ENCODE measurements at places on chromosomes 4 and X.

DNA sequence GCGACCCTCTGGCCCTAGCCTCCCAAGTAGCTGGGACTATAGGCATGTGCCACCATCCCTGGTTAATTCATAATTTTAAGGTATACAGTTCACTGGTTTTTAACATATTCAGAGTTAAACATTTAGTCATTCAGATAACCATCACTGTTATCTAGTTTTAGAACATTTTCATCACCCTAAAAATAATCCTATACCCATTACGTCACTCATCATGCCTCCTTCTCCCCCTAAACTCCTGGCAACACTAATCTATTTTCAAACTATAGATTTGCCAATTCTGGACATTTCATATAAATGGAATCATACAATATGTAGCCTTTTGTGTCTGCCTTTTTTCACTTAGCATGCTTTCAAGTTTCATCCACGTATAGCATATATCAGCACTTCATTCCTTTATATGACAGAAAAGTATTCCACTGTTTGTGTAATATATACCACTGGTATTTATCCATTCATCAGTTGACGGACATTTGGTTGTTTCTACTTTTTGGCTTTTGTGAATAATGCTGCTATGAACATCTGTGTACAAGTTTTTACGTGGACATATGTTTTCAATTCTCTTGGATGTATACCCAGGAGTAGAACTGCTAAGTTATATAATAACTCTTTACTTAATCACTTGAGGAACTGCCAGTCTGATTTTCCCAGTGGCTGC is 32.0 kb upstream of the RPS3A start:
- no peak for DNase-seq

DNA sequence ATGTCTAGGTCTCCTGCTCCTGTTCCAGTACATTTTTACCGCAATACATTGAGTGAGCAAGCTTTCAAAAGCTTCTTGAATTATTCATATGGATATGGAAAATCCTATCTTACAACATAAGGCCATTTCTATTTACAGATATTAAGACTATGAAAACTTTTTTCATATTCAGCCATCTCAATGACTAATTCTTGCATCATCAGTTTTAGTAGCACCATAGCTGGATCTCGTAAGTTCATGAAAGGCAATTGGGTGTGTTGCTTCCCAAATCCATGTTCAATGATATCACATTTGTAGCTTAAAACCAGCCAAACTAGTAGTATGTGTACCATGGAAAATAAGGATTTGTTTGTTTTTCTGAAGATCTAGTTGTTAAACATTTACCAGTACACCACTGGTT is 118.3 kb upstream of the GABRA2 start:
- DNase-seq = no peak

DNA sequence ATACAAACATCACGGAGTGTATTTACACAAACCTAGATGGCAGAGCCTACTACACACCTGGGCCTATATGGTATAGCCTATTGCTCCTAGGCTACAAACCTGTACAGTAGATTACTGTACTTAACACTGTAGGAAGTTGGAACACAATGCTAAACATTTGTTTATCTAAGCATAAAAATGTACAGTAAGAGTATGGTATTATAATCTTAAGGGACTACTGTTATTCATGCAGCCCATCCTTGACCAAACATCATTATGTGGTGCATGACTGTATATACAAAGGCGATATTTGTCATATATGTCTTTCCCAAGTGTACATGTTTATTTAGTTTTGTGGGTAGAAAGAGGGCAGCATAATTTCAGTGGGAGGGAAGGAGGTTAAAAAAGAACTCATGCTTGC is 177.7 kb upstream of the FSTL5 start:
- no peak for DNase-seq

GRCh38 chr4:186366326-186366725 is 100.3 kb downstream of the F11 start:
- no peak for DNase-seq

GRCh38 chrX:107273795-107274194 is 67.4 kb downstream of the DNAAF6 start:
- DNase-seq = no peak

DNA sequence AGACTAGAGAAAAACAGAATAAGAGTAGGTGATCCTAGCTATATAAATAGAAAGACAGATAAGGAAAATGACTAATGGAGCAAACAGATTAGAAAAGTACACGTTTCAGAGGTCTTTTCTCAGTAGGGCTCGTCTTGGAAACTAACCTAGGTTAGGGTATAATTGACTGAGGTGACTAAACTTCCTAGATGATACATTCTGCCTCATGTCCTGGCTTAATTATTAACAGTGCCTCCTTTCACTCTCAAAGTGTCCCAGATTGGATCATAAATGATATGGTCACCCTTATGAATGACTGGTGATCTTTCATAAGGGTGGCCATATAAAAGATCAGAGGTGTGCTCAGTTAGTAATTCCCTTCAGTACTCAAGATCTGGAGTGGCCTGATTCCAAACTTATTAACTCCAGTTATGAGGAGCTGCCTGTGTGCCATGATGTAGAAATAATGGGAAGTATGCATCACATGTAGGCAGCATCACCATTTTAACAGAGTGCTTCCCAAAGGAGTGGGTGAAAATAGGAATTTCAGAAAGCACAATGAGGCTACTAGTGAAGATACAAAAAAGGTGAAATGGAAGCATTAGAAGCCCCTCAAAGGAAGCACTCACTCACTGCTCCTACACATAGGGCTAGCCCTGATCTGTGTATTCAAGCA is 14.7 kb upstream of the GRIA3 start:
- no peak for DNase-seq

GRCh38 chrX:105610411-105610810 is 211.9 kb upstream of the NRK start:
- DNase-seq = no peak

- no peak for DNase-seq
Observed at GRCh38 chr4:155956461-155956860, 2.8 kb upstream of the CTSO start.

- no peak for DNase-seq
Observed at GRCh38 chr4:136934601-136935000, 597.7 kb downstream of the PCDH18 start.

DNA sequence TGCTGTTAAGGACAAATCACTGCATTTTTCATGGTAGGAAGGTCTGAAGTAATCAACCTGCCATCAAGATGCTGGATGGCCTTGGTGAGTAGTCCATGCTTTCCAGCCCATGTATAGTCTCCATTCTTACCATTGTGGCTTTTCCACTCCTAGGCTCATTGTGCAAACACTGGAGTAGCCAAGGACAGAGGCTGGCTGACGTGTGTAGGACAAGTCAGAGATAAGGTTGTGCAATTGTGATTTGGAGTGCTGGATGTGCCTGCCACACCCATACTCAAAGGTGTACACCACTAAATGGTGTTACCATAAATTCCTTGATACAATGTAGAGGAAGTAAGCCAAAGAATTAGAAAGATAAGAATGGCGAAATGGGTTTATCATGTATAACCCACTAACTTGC is 26.3 kb upstream of the RADX start:
- no peak for DNase-seq

DNA sequence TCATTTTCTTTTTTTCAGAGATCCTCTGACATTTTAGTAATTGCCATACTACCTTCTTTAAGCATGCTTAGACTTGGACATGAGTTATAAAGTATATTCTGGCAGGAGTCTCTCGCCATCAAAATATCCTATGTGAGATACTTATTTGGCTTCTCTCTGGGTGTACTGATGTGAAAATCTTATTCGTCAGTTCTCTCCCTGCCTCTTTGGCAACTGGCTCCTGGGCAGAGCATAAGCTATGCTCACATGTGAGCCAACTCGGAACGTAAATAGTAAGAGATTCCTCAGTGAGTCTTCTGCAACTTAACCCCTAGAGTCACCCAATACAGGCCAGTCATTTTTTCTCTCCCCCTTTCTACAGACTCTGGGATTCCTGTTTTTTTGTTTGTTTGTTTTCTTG is 91.6 kb downstream of the MAGEB17 start:
- no peak for DNase-seq

DNA sequence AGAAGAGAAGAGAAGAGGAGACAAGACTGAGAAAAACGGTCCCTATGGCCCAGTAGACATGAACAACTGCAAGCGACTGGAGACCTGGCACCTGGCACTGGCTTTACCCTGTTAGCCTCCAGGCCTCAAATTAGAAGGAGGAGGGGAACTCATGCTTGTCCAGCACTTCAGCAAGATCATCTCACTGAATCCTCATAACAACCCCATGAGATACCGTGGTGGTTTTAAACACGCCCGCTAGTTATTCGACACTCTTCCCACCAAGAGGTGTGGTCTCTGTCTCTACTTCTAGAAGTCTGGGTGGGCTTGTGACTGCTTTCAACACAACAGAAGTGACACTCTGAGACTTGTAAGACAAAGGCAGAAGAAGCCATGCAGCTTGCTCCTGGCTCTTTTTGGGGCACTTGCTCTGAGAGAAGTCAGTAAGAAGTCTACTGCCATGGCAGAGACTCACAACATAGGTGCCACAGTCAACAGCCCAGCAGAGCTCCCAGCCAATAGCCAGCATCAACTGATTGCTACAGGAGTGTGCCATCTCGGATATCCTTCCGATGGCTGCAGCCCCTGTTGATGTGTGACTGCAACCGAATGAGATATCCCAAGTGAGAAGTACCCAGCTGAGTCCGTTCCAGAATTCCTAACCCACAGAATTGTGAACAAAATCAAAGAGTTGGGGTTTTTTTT is 34.0 kb upstream of the BCOR start:
- no peak for DNase-seq

GRCh38 chr4:5500165-5500564 is 208.2 kb downstream of the EVC2 start:
- no peak for DNase-seq

GRCh38 chrX:119698845-119699244 is 5.9 kb upstream of the SEPTIN6 start:
- peak; percentile 32 for DNase-seq

DNA sequence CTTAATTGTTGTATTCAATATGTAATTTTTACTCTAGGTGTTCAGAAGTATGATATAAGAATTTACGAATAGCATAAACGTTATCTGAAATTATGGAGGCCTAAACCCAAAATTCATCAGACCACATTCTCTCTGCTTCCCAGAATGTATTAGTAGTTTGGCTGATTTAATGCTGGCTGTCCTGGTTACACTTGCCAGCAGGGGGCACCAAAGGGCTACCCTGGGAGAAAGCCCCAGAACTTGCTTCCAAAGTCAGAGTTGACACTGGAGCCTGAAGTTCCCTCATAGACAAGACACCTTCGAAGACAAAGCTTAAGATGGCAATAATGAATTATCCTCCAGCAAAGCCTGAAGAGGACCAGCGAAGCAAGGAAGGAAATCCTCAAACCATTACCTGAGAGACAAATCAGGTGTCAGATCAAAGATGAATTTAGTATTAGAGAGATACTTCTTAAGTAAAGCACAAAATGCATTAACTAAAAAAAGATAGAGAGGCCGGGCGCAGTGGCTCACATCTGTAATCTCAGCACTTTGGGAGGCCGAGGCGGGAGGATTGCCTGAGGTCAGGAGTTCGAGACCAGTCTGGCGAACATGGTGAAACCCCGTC is 11.3 kb upstream of the ANOS1 start:
- peak; percentile 1 for DNase-seq

DNA sequence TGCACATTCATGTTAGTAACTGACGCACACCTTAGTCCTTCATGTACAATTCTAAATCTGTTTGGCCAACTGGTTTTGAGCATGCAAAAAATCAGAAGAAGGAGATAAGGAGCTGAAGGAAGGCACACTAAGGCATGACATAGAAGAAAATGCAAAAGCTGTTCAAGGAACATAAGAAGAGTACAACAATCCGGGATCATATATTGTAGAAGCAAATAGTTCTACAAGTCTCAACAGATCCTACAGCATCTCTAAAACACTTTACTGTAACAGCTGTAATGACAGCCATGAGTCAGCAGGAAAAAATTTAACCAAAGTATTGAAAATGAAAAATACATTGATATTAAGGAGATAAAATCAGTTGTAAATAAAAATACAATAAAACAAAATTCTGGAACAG is 57.7 kb downstream of the KLHL13 start:
- no peak for DNase-seq

DNA sequence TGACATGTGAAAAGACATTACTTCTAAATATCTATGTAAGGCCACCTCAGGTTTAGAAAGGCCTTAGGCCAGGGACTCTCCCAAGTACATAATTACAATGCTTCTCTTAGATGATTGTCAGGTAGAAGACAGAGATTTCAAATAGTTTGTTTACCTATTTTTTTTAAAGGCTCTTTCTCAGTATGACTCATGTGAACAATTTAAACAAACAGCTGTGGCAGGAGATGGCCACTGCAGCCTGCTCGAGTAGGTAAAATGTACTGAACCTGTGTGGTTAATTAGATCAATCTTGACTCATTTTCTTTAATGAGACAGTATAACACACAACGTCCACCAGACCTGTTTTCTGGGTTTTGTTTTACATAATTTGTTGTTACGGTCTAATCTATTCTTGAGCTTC is 50.2 kb downstream of the LEF1 start:
- no peak for DNase-seq

GRCh38 chr4:79886557-79886956 is 186.5 kb downstream of the ANTXR2 start:
- DNase-seq = no peak

DNA sequence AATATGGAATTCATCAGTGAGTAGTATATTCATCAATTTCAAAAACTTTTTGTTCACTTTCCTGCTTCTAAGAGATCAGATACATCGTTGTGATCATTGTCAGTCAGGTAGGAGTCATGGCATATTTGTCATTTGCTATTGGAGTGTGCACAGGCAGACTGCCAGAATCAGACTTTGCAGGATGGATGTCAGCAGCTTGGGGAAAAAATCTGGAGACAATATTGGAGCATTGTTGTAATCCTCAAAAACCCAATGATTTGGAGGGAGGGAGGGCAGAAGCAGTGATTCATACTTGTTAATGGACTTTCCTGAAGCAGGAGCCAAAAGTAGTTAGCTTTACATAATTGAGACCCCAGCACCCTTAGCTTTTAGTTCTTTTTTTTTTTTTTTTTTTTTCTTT is 59.6 kb upstream of the DRP2 start:
- no peak for DNase-seq

DNA sequence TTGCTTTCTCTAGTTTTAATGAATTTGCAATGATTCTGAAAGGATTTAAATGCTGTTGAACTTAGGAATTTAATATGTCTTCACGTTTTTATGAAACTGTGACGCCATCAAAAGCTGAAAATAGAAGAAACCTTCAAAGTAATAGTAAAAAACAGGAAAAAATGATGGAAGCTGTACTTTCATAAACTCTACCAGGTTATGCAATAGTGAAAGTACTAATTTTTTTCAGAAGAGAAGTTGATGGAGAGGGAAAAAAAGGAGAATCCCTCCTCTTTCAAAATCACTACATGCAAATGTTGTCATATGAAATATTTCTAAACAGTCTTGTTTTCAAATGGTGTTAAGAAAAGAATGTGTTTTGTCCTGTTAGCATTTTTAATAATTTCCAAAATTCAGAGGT is 73.6 kb downstream of the ZNF330 start:
- no peak for DNase-seq

GRCh38 chrX:94162971-94163370 is 489.0 kb downstream of the FAM133A start:
- DNase-seq = no peak
